ENCODE measurements at places on chromosomes 6 and 20. TPM values are rescaled to one million over a fixed set of nuclear protein-coding genes. Genes with fewer than 3 reads are reported as not detected.
A peak's percentile ranks its signal among the peaks of the same experiment; 100 is the strongest.

UNC5CL gene
- polyA plus RNA-seq = 0.68 TPM

DNA sequence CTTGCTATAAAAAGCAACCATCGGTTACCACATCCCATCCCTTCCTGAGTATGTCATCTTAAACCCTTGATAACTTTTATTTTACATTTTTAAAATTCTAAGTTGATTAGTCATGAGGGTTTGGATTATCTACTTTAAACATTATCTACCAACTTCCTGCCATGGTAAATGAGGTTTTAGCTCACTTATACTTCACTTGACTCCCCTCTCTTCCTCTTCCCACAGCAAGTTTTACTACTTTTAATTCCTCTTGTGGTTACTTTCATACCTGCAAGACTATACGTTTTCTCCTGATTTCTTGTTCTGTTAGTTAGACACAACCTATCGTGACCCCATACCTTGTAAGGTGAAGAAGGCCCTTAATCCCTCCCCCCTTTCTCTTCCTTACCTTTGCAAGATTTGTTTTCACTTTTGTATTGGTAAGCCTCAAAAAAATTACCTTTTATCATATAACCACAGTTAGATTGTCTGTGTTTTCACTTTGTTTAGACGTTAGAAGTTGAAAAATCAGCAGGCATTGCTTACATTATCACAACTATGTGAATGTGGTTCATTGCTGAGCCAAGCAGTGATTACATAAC is 60.1 kb upstream of the OGFRL1 start:
- DNase-seq = no peak

- no peak for DNase-seq
Observed at GRCh38 chr20:47235853-47236638, 120.5 kb downstream of the ZMYND8 start.

DNA sequence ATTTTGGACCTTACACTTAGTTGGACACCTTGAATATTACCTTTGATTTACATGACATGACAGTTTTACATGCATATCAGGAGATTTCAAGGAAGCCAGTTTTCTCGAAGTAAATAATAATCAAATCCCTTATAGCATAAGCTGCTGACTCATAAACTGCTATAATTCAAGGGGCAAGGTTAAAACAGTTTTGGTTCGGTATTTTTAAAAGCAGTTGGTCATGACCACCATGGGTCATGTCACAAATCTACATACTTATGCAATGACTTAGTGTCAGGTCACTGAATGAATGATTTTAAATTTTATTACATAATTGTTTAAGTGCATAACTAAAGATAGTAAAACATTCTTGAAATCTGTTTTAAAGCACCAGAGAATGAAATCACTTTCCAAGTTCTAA is 158.0 kb downstream of the DST start:
- no peak for DNase-seq

GRCh38 chr20:38226553-38226952 is 34.0 kb downstream of the KIAA1755 start:
- no peak for DNase-seq

DNA sequence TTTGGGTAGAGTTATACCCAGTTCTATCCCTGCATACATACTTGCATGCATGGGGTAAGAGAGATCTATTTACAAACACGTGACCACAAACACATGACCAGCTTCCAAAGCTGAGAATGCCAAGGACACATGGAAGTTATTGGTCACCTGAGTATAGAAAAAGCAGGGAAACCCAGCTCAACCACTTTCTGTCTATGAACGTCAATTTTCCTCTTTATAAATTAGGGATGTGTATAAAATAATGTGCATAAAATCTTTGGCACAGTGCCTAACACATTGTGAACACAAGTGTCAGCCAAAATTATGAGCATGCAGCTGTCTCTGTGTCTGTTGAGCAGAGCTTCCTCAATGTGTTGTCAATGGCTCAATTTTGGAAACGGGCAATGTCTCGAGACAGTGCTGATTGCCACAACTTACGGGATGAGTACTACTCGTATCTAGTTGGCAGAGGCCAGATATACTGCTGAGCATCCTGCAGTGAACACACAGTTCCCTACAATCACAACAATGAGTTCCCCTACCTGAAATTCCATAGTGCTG is 44.9 kb downstream of the TPD52L1 start:
- DNase-seq = no peak

DNMT3B gene
- 0.52 TPM for polyA plus RNA-seq

GRCh38 chr6:82568290-82568993 is 204.8 kb downstream of the TPBG start:
- no peak for DNase-seq

DNA sequence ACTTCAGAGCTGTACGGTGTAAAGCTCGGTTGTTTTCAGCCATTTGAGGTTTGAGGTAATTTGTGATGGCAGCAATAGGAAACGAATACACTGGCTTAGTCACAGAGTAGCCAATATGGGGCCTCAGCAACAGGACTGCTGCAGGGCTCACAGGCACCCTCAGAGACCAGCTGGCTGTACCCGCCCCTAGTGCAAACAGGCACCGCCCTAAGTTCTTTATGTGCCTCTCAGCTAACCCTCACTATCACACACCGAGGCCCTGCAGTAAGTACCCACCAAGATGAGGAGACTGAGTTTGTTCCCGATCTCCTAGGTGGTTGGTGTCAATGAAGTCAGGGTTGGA is 11.2 kb upstream of the SERPINB9 start:
- DNase-seq = no peak

GRCh38 chr6:168115748-168116437 is 36.9 kb upstream of the FRMD1 start:
- DNase-seq = no peak

- no peak for DNase-seq
Observed at GRCh38 chr6:76862936-76863335, 600.4 kb downstream of the HTR1B start.

DNA sequence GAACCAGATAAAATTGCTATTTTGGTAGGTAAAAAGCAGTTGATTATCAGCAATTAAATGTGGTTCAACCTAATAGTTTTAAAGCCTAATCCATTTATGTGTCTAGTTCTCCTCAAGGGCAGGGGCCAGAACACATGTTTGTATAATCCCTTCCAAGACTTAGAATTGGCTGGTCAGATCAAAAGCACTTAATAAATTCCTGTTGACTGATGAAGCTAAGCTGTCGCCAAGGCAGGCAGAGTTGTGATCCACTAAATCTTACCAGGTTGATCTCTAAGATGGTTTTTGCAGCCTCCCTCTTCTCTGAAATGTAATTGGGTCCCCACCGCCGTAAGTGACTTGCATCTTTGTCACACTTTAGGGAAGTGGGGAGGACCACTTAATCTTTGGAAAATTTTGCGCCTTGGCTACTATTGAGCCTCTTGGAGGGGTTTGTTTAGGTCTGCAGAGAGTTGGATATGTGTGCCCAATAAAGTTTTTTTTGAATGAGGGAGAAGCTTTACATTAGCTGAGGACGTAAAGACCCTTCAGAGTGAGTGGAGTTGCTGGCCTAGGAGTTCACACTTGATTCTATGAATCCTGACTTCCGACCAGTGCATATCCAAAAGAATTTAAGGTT is 65.9 kb downstream of the PHF20 start:
- DNase-seq = no peak

DNA sequence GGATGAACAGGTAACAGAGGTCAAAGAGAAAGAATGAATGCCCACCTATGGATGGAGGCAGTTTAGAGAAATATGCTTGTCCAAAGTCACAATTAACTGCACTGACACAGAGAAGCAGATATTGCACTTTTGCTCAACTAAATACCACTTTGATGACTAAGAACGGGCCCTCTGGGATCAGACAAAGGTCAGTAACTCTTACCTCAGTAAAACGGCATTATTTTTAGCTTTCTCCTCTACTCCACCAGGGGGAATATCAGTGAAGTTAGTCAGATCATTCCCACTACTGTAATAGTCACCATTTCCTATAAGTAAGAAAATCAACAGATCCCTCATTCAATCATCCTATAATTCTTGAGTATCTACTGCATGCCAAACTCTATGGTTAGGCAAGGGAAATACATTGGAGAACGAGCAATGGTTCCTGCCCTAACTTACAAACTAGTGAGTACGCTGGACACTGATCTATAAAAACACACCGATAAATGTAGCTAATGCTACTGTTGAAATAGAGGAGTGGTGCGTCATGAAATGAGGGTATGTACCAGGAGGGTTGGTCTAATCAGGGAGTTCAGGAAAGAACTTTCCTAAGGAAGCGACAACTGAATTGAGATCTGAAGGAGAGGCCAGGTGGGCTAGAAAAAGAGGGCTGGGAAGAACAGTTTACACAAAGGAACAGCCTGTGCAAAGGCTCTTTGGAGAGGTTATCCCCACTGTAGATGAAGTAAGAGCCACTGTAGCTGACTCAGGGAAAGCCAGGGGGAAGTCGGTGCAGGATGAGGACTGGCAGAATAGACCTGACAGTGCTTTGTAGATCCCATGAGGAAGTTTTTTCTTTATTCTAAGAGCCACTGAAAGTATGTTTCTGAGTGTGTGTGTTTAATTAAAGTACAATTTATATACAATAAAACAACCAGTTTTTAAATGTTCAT is 9.2 kb downstream of the ECI2 start:
- DNase-seq = no peak

DNA sequence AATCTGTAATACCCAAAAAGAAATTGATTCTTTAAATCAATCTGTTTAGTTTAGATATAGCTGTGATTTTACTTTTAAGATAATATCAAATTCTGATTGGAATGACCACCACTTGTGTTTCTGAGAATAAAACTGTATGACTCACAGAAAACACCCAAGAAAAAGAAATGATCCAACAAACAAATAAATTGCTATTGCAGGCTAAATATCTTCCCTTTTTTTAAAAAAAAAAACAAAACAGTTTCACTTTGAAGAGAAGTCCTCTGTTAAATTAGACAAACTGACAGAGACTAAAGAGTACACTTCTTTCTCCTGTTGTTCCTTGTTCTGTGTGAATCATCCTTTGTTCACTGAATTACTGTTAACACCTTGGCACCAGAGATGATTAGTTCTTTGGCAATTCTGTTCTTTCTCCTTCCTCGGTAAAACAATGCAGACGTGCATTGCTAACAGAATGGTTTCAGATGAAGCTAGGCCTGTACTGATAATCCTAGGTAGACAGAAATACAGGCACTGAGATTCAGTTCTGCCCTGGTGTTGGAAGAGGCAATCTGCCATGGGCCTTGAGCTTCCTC is 895.2 kb upstream of the CITED2 start:
- no peak for DNase-seq

ADGB gene
- polyA plus RNA-seq = not detected

ISM1 gene
- polyA plus RNA-seq = 1.0 TPM

SLC22A7 gene
- polyA plus RNA-seq = not detected

- no peak for DNase-seq
Observed at GRCh38 chr6:138546733-138547185, 47.5 kb upstream of the NHSL1 start.

DNA sequence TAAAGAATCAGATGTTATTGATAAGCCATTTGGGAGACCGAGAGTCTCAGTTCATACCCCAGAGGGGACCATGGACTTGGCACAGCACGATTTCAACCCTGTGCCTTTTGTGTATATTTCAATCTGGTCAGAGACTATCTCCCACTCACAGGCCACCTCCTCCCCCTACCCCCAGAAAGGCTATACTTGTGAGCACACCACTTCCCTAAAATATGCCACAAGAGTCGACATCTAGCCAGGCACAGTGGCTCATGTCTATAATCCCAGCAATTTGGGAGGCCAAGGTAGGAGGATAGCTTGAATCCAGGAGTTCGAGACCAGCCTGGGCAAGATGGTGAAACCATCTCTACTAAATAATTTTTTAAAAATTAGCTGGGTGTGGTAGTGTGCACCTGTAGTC is 13.6 kb upstream of the TCF15 start:
- no peak for DNase-seq

RAMACL gene
- polyA plus RNA-seq = 0.38 TPM

DNA sequence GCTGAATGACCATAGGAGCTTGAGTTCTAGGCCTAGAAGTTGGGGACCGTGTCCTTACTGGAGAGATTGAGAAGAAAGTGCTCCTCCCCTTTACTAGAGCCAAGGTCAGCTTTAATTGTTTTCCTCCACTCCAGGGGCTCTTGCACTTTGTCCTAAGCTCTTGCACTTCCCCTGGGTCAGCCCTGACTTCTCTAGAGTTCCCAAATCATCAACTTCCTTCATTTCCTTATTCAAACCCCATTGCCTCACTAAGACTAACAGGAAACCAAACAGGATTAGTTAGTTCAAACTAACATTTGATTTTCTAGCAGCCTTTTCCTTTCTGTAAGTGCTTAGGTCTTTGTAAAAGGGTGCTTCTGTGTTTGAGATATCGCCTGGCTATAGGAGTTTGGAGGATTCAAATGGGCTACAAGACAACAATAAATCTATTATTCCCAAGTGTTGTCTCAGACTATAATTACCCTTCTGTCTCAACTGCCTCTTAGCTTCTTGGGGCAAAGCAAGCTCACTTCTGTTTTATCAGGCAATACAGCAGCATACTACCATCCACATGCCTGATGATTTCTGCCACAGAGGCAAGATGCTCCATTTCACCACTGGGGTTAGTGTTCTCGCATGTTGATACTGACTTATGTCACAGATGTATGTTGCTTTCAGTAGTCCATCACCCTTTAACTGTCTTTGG is 12.8 kb upstream of the DTNBP1 start:
- DNase-seq = no peak

DNA sequence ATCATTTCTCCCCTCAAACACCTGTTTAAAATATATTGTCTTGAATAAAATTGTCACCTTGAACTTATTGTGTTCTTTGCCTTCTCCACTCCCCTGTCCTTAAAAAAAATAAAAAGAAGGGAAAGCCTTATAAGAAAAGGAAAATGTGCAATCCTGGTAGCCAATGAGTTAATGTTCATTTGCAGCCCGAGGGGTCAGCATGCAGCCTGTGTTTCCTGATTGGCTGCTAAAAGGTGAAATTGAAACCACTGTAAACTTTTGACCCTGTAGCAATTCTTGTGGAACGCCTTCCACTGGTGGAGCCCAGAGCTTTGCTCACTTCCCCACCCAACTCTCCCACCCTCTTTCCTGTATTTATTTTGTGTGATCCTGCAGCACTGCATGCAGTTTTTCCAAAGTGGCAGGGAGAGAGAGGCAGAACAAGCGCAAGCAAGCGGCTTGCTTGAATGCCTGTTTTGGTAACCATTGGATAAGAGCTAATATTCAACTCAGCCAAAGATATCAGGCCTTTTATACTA is 74.9 kb downstream of the NCOA3 start:
- DNase-seq = peak; percentile 74

DNA sequence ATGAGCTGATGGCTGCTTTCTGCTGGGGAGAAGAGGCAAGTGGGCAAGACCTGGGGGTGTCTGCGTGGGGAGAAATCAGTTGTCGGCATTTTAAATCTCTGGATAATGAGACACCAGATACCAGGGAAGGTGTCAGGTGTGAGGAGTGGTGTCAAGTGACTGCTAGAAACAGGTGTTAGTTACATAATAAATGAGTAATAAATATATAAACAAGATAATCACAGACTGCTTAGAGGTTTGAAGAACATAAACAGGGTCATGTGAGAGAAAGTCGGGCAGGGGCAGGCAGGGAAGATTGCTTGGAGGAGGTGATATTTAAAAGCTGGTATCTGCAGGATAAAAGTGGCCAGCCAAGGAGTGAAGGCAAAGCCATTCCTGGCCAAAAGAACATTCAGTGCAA is 87.2 kb upstream of the RIN2 start:
- no peak for DNase-seq

ASIP gene
- 8.0 TPM for polyA plus RNA-seq

GRCh38 chr20:32480371-32481241 is 104.5 kb downstream of the NOL4L start:
- peak; percentile 47 for DNase-seq

GRCh38 chr6:151149793-151150192 is 90.0 kb upstream of the AKAP12 start:
- DNase-seq = no peak

All from right cardiac atrium (tissue), 5 donors.